ENCODE measurements at places on chromosomes 4 and X.

DNA sequence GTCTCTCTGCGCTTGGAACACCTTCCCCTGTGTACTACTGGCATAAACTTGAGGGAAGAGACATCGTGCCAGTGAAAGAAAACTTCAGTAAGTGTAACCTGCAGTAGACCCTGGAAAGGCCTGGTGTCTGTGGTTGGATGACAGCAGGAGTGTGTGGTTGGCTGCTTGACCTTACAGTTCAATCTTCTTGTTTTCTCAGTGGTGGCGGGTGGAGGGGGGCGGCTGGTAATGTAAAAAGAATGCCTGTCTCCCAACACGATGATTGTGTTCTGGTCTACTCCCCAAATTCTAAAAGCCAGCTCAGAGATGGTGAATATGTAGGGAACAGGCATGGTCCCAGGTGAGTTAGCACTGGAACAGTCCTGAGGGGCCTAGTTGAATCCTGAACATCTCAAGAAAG lies 18.6 kb downstream of the PSMD10 start:
- no peak for DNase-seq

DNA sequence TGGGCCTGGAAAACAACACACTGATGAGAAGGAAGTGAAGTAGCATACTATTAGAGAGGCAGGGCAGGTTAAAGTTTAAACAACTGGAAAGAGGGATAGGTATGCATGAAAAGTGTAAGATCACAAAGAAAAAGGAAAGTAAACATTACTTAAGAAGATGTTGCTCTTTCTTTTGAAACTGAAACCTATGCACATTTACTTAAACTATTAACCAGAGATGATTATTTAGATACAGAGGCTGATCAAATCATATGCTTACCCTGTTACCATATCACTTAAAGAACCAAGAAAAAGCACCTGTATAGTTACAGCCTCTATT lies 37.8 kb downstream of the NAP1L5 start:
- DNase-seq: no peak

- peak; percentile 41 for DNase-seq
Measured at GRCh38 chr4:1720163-1720983, 750 bp downstream of the TMEM129 start.

DNA sequence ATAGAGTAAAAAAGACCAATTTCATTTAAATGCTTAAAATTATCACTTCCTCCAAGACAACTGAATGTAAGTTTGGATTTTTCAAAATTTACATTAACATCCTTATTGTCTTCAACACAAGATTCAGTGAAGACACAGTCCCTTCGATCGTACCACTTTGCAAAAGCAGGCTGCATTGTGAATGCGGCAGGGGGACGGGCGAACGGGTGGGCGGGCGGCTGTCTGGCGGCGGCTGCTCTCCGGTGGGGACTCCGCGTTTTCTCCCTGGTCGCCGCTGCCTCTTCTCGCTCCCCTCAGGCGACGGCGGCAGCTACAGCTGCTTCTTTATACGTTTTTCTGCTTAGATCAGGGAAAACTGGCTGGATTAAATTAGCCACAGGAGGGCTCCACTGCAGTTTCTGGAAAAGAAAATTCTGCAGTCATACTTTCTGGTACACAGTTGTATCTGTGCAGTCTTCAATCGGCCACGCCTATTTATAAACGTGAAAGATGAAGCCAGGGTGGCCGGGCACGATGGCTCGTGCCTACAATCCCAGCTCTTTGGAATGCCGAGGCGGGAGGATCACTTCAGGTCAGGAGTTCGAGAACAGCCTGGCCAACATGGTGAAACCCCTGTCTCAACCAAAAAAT lies 33.9 kb upstream of the HPF1 start:
- no peak for DNase-seq

GRCh38 chr4:155025762-155026457 lies 182.5 kb upstream of the NPY2R start:
- DNase-seq: no peak

DNA sequence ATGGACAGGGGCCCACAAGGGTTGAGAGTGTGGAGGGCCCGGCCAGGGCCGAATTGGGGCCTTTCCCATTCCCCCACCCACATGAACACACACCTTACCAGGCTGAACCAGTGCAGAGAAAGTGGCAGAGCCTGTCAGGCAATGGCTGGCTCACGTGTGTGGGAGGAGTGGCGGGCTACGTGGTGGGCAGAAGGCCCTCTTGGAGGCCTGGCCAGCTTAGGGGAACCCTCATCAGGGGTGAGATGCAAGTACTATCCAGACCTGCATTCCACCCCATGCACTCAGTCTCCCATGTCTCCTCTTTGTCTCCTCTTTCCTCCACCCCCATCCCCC lies 965 bp downstream of the TCEAL4 start:
- DNase-seq: no peak

- no peak for DNase-seq
Measured at GRCh38 chr4:46432923-46433322, 43.0 kb upstream of the GABRA2 start.

DNA sequence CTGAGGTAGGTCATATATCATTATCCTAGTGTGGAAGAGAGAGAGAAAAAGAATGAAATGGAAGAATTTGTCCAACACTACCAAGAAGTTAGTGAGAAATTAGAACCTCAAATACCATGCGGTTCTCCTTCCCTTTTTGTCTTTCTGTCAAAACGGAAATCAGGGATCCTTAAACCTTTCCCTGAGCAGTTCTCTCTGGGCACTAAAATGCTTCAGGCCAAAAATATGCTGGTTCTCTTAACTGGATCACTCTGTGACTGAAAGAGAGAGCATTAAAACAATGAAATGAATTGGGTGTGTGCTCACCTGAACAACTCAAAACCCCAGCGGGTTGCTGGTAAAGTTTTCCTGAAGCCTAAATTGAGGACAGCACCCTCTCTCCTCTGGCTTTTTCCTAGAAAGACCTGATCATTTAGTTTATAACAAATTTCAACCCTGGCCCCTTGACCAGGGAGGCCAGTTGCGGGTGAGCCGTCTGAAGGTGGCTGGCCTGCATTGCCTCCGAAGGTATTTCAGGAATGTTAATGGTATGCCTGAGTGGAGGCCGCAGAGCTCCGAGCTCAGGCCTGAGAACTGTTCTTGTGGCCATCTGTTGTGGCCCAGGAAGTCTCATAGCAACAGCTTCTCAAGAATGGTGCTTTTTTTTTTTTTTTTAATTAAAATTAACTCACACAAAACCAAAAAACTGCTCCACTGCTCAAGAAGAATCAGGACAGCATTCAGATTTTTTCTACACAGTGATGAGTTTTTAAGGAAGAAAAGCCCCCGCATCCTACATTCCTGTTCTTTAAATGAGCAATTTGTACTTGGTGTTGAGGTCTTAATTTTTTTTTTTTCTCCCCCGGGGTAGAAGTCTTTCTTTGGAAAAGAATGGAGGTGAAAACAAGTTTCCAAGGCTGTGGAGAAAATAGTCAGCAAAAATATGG lies 155.1 kb downstream of the SHROOM3 start:
- DNase-seq: no peak

DNA sequence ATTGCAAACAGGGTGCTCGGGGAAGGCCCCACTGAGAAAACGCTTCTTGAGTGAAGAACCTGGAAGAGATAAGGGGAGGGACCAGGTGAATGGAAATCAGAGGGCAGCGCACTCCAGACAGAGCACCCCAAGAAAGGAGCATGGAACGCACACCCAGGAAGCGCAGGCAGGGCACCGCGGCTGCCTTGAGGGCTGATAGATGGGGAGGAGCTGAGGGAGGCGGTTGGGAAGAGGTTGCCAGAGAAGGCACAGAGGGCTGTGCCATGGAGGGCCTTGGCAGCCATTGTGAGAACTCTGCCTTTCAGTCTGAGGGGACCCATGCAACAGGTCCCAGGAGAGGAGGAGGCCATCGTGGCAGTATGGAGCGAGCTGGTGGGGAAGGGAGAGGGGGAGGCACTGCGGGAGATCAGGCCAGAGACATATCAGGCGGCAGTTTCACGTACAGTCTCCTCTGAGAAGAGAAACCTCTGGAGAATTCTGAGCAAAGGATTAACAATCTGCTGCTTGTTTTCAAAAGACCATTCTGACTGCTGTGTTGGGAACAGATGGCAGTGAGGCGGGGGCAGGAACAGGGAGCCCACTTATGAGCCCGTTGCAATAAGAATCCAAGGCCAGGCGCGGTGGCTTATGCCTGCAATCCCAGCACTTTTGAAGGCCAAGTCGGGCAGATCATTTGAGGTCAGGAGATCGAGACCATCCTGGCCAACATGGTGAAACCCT lies 83.7 kb downstream of the PCYT1B start:
- no peak for DNase-seq

DNA sequence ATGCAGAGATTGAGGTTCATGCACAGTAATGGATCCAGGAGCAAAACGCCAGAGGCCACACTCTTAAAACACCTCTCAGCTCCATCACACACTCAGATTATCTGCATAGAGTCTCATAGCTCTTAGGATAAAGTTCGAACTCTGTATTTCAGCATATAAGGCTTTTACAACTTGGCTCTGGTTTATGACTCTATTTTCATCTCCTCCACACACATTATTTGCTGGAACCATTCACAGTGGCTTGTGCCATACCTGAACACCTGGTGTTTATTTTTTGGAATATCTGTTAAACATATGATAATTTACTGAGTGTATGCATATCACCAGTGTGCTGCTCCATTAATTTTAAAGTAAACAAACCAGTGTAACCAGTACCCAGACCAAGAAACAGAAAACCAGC lies 27.2 kb downstream of the RASL11B start:
- no peak for DNase-seq

DNA sequence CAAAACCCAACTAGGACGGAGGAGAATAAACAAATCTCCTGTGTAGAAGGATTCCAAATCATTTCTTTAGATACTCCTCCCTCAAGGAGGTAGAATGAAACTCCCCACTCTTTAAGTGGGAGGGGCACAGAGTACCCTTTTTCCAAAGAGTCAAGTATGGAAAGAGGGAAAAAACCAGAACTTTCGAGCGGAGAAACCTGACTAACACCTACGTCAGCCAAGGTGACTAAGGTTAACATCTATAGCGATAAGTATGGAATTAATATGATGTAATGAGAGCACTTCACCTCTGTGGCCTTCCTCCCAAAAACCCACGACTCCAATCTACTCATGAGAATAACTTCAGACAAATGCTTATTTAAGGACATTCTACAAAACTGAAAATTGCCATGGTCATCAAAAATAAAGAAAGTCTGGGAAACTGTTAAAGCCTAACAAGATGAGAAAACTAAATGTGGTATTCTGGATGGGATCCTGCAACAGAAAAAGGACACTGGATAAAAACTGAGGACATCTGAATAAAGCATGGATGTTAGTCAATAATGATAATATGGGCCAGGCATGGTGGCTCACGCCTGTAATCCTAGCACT lies 157.0 kb upstream of the MAP3K15 start:
- no peak for DNase-seq

DNA sequence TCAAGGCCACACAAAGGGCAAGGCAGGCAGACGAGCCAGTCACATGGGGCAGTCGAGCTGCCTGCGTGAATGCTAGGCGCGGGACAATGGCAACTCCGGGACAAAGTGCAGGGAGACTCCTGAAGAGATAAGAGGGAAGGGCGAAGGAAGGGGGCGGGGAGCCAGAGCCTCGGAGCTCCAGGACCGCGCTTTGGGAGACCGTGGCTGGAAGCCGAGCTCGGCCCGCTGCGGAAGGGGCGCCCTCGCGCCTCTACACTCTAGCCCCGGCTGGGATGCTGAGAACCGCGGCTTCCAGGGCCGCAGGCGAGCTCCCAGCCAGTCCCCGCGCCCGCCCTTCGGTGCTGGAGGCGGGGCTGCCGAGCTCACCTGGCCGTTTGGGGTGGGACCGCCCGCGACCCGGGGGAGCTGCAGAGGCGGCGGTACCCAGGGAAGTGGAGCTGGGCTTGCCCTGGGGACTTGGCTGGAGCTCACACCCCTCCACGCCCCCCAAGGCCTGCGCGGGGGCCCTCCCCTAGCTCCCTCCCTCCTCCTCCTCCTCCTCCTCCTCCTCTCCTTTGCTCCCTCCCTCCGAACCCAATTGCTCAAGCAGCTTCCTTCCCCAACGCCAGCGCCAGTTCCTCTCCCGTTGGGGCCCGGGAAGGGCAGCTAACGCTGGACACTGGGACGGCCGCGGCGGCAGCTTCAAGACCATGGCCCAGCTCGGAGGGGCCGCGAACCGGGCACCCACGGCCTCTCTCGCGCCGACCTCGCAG lies at the start of gene SOWAHD:
SOWAHD (plus strand) TSS at position 610 of the 752 bp plus-strand sequence; CDS start at position 690, 80 bp downstream.
- DNase-seq: peak; percentile 39

Measured in CD4-positive, alpha-beta T cell treated with Interleukin-10 for 1 hour (primary cell).